GDM1 (cell line): ENCODE measurements at places on chromosomes 2 and 18.

GRCh38 chr2:96393989-96394761, 58.6 kb downstream of the NCAPH start:
- no peak for DNase-seq

GRCh38 chr2:196170213-196170605, 1.2 kb downstream of the STK17B start:
- DNase-seq: peak; percentile 30

DNA sequence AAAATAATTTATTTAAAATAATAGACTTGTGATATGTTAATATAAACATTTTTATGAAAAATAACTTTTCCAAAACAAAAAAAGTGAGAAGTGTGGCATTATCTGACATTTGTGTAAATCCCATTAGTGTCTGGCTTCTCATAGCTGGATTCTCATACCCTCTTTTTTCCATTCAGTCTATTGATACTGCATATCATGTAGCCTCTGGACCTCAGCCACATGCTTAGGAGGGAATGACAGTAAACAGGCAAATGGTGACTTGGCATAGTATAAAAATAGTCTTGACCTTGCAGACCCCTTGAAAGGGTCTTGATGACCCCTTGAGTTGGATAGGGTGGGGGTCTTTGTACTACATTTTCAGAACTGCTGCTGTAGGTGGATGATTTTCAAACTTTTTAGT, 29.2 kb downstream of the GALNT1 start:
- no peak for DNase-seq

GRCh38 chr2:209872675-209873074, 101.0 kb downstream of the UNC80 start:
- DNase-seq: no peak

GRCh38 chr2:96788442-96789244, 27.4 kb upstream of the CNNM3 start:
- DNase-seq: no peak

DNA sequence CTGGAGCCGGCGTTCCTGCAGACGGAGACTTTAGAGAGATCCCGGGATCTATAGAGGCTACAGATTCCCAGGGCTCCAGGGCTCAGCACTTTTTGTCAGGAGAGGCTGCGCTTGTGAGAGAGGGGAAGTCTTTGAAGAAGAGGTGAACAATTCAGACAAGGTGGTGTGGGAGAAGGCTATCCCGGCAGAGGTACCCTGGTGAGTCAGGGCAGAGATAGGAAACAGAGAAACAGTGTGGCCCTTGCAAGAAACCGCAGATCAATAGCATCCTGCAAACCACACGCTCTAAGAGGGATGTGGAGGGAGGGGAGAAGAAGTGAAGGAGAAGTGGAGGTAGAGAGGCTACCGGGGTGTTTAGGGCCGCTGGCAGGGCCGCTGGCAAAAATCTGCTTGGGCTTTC, 160.5 kb upstream of the APCDD1 start:
- DNase-seq: no peak

- DNase-seq: no peak
Observed at GRCh38 chr2:20209373-20210109, 15.4 kb downstream of the SDC1 start.

DNA sequence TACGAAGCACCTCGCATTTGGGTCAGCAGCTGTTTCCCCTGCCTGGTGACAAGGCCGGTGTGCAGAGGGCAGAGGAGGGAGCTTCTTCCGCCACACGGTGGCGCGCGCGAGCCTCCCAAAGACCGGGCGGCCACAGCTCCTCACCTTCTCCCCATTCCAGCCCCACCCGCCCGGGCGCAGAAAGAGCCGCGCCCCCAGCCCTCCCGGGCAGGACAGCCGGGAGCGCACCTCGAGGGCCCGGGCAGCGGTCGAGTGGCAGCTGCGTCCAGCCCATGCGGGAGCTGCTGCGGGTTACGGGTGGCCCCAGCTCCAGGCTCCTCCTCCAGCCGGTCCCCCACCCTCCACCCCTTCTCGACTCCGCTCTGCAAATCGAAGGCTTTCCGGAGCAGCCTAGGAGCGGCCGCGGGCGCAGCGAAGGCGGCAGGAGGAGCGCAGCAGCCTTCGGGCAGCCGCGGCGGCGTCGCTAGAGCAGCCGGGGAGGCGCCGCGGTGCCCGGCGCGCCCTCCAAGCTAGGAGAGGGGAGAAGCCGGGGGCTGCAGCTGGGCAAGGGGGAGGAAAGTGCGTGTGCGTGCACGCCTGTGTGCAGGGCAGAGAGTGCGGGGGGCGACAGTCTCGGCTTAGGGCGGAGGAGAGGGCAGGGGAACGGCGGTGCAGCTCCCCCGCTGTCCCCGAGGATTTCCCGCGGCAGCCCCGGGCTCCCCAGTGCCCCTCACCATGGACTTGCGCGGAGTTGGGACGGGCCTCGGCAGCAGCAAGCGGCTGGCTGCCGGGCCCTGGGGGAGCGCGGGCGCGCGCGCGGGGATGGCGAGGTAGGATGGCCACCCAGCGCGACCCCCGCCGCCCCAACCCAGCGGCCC, at the start of gene CCDC85A:
Gene CCDC85A, plus strand, starts transcription at position 348 of the 857 bp plus-strand sequence. CDS start 635 bp downstream, outside the sequence.
- DNase-seq: peak; percentile 40

DNA sequence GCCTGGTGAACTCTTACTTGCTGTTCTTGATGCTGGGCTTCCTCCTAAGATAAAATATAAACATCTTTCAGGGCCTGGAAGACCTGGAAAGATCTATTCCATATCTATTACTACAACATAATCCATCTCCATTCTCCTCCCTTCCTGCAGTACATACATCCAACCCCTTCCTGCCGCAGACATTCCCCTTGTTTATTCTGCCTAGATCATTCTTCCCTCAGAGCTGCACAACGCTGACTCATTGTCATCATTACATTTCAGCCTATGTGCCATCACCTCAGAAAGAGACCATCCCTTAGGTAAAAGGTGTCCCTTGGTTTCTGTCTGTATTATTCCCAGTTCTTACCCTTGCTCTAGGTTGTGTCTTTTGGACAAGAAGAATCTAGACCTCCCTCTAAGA, 2.5 kb upstream of the CDH7 start:
- no peak for DNase-seq
